ENCODE measurements at places on chromosomes 2 and 18.
A peak's percentile ranks its signal among the peaks of the same experiment; 100 is the strongest.

DNA sequence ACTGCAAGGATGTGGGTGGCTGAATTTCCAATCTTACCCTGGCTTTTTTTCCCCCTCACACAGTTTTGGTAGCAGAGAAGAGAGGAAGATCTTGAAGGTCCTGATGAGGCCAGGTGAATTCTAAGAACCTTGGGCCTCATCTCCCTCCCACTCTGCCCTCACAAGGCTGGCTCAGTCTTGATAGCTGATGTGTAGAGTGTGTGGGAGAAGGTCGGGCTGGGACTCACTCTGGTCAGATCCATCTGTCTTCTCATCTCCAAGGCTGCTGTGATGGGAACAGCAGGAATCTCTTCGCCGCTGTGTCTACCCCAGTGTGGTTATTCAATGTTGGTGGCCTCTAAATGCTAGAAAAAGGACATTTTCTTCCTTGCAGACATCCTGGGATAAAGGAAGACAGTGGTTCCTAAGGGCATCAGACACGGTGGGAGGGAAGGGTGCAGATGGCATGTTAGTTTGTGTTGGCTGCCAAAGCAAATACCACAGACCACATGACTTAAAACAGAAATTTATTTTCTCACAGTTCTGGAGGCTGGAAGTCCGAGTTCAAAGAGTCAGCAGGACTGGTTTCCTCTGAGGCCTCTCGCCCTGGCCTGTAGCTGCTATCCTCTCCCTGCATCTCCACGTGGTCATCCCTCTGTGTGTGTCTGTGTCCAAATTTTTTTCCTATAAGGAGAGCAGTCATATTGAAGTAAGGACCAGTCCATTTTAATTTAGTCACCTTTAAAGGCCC lies 37.6 kb upstream of the MGAT4A start:
- DNase-seq, result no peak

DNA sequence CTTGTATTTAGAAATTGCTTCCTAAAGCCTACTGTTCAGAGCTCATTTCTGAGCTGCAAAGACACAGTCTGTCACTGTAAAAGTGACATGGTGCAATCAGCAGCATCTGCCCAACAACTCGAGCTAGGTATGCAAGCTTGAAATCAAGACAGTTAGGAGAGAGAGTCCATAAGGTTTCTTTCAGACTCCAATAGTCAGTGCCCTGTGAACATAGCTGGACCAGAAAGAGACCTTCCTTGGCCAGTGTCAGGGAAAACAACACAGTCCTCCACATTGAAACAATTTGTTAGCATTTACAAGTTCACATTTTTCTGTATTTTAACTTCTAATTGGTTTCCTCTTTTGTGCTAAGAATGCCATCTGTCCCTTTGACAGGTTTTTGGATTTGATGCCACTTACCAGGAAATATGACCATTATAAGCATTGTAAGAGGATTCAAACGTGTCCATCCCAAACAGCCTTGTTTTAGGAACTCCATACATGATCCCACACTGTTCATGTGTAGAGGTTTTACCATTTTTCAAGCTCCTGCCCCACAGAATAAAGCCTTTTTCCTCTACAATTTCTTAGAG lies 8.9 kb upstream of the MYCN start:
- DNase-seq, result no peak

DNA sequence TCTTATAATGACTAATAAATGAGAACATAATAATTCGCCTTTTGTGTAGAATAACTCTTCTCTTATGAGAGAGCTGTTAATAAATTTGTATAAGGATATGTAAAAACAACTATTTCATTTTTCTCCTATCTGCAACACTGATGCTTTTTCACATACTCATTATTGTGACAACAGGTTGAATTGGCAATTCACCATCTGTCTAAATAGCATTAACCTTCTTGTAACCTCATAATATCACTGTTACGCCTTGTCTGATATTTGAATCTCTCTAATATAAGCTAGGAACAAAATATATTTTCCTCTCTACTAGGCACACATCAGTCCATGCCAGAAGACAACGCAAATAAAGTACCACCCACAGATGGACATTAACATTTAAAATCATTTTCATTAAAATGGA lies 938.9 kb downstream of the CPS1 start:
- DNase-seq, result no peak

DNA sequence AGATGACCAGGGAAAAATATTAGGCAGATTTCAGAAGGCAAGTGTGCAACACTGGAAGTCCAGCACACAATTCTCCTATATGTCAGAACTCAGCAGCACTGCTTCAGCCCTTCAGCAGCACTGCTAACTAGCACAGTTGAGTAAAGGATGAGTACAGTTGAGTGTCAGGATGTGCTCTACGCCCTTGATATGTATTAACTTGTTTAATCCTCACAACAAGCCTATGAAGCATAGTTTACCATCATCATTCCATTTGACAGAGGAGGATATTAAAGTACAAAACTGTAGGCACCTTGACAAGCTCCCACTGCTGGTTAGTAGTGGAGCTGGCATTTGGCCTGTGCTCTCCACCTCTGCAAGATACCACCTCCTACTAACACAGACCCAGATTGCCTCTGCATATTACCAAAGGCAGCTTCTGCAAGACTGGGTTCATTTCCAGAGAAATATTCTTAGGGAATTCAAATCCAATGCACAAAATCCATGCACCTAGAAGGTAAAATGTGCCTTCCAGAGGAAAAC lies 230.8 kb downstream of the ANAPC1 start:
- DNase-seq, result no peak

DNA sequence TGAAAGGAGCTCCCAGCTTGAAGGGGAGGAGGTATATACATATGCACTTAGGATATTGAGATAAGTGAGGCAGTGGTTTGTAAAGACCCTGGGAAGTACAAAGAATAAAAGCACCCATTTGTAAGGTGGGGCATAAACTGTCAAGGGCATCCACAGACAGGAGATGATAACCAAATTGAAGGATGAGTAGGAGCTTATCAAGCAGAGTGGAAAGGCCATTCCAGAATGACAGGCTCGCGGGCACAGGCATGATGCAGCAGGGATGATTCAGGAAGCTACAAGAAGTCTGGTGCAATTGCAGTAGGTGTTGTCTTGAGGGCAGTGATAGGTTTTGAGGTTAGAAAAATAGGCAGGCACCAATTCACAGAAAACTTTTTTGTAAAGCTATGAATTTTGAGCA lies 504.8 kb downstream of the PIK3C3 start:
- no peak for DNase-seq

- no peak for DNase-seq
Observed at GRCh38 chr18:2002151-2002550, 569.2 kb downstream of the METTL4 start.

GRCh38 chr2:119941981-119942513 lies 70.8 kb upstream of the EPB41L5 start:
- no peak for DNase-seq

GRCh38 chr18:23538870-23539269 lies 35.6 kb downstream of the RMC1 start:
- no peak for DNase-seq

DNA sequence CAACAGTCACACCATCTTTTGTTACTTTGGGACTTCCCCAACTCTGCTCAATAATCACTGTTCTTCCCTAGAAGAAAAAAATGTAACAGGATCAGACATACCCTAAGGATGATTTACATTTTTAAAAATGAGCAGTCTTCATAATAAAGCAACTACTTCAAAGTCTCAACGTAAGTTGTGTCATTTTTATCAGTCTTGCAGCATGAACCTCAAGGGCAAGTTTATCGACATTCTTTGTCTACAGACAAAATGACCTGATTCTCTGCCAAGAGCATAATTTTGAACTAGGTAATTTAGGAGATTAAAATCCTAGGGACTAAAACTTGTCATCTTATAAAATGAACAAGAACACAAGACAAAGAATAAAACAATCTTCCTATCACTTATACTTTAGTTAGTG lies 2.3 kb downstream of the HSPD1 start:
- no peak for DNase-seq

- no peak for DNase-seq
Observed at GRCh38 chr2:217166241-217166850, 306.5 kb upstream of the TNP1 start.

DNA sequence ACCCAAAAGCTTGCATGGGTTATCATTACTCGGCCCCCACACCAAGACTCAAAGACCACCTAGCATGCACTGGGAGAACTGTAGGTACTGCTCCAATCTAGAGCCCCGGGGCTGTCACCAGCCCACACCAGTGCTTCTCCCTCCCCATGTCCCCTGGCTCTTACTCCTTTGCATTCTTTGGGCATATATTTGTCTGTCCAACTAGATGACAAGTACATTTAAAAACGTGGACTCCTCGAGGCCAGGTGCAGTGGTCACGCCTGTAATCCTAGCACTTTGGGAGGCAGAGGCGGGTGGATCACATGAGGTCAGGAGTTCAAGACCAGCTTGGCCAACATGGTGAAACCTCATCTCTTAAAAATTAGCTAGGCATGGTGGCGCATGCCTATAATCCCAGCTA lies 7.8 kb downstream of the AFG3L2 start:
- no peak for DNase-seq

GRCh38 chr2:238821391-238821790 lies 26.5 kb upstream of the TWIST2 start:
- DNase-seq, result no peak

DNA sequence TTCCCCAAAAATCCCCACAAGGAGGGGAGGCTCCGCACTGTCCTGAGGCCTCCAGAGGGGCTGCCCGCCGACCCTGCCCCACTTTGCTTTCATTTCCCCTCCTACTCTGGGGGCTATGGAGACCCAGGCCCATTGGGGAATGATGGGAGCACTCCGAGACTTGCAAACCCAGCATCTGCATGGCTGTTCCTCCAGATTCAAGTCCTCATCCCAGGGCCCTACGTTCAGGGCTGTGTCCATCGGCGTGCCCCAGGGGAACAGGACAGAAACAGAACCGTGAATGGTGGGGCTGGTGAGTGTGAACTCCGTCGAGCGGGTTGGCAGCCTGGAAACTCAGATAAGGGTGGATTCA lies 116.1 kb upstream of the HDAC4 start:
- DNase-seq, result peak; percentile 71

- no peak for DNase-seq
Observed at GRCh38 chr18:46073474-46074331, 1.6 kb upstream of the PSTPIP2 start.

DNA sequence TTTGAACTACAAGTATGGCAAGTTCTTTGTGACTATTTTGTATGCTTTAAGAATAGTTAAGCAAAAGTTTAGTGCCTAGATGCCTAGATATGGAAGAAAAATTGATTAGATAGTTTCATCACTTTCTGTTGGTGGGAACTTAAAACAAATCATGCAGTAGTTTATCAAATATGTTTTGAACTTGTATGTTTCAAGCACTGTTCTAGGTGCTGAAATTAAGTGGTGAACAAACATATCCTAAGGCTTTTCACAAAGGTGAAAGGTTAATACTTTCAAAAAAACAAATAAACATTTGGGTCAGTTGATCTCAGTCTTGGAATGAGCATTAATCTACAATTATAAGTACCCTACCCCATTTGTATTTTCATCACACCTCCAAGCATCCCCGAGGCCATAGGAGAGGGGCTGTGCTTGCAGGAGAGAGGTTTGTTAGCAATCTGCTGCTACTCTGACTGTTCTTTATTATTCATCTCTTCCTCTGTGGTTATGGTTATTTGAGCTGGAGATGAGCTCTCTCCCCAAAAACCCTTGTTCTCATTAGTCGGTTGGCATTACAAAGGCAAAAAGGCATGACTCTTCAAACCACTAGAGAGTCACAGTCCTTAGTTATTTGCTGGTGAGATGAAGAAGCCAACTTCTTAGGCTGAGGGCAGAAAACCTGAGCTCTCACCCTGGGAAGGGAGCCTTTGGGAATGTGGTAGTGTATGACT lies 103.9 kb upstream of the FHL2 start:
- no peak for DNase-seq

DNA sequence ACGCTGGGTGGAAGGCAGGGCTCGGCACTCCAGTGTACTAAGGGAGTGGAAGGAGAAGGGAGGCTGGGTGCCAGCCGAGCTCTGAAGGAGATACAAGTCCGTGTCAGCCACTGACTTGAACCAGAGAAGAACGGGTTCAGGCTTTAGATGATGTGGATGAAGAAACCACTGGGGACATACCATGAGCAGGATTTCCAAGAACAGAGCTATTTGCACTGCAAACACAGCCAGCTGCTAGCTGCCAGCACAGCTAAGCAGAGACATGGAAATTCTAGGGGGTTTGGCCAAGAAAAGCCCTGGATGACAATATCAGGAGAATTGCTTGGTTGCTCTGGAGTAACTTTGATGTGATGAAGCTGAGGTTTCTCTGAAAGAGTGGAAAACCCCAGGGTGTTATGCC lies 5.2 kb downstream of the CD207 start:
- DNase-seq, result peak; percentile 81

Measured in posterior vena cava (tissue), 2 donors.